ENCODE measurements at places on chromosomes 5 and 9.
A peak's percentile ranks its signal among the peaks of the same experiment; 100 is the strongest.

GRCh38 chr9:129698254-129698757, 32.9 kb downstream of the PRRX2 start:
- peak; percentile 85 for DNase-seq

- DNase-seq = no peak
Measured at GRCh38 chr9:36113999-36114398, 22.5 kb upstream of the GLIPR2 start.

- peak; percentile 65 for DNase-seq
Measured at GRCh38 chr5:159893040-159893695, 23.1 kb upstream of the ADRA1B start.

DNA sequence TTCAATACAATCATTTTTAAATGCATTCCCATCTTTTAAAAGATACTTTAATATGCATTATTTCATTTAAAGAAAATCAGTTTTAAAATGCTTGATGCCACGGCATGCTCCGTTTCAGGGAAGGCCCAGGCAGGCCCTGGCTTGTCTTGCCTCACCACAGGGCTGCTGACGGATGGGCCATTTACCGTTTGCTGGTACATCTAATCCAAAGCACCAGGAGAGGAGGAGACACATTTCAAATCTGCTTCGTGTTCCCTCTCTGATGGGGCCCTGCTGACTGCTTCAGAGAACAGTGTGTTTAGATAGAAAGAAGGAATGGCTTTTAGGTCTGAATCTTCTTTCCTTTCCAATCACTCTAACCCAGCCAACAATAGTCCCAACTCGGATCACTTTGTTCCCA, 185.2 kb downstream of the DCP2 start:
- DNase-seq = no peak

DNA sequence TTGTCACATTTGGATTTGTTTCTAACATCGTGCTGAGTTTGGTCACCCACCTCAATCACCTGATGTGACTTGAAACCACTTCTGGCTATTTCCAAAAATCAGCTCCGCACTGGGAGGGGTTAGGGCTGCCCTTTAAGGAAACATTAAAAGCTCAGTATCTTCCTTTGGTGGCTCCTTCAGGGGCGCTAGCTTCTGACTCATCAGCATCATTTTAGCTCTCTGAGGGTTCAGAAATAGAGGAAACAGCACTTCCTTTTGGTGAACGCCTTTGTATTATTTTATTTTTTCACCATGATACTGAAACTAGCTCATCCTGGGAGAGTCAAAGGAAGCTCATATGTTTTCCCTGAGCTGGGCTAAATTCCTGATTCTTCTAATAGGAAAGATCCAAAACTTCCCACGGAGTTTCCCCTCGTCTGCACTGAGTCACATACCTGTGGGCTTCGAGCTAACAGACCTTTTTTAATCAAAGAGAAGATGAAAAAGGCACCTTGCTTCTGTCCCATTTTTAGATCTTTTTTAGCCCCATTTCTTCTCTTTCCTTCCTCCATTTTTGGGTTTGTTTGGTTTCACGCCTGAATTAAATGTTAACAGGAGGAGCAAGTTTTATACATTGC, 48.2 kb downstream of the ROPN1L start:
- peak; percentile 34 for DNase-seq

- DNase-seq = no peak
Measured at GRCh38 chr9:15253786-15254185, 53.2 kb downstream of the TTC39B start.

- DNase-seq = no peak
Measured at GRCh38 chr5:140868721-140869554, at the start of gene PCDHA11. PCDHA11 (plus strand) TSS chr5:140868957; CDS start chr5:140869104, 147 bp downstream.

- DNase-seq = peak; percentile 33
Measured at GRCh38 chr5:177111720-177112394, 21.7 kb upstream of the NSD1 start.
